ENCODE measurements at places on chromosomes 2 and 18.
A peak's percentile ranks its signal among the peaks of the same experiment; 100 is the strongest.

DNA sequence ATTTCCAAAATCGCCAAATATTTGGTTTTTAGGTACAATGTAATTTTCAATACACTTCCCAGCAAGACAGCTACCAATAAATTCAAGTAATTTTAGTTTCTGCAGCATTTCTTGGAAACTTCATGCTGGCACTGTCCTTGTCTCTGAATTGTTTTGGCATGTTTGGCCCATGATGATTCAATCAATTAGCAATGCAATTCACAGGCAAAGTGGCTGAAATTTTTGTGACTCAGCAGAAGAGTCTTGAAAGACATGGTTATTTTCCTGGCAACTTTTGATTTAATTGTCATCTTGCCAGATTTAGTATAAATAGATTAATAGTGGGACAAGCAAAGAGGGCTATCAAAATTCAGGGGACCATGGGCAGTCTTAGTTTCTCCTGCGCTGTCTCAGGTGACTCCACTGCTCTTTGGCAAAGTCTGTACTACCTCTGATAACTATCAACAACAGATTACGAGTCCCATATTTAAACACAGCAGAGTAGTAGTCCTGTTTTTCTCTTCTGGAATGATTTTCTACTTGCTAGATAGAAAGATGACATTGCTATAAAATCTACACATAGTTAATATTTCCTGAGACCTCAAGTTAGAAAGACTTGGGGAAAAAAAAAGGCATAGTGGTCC, 88.9 kb upstream of the CYP26B1 start:
- DNase-seq, result no peak

DNA sequence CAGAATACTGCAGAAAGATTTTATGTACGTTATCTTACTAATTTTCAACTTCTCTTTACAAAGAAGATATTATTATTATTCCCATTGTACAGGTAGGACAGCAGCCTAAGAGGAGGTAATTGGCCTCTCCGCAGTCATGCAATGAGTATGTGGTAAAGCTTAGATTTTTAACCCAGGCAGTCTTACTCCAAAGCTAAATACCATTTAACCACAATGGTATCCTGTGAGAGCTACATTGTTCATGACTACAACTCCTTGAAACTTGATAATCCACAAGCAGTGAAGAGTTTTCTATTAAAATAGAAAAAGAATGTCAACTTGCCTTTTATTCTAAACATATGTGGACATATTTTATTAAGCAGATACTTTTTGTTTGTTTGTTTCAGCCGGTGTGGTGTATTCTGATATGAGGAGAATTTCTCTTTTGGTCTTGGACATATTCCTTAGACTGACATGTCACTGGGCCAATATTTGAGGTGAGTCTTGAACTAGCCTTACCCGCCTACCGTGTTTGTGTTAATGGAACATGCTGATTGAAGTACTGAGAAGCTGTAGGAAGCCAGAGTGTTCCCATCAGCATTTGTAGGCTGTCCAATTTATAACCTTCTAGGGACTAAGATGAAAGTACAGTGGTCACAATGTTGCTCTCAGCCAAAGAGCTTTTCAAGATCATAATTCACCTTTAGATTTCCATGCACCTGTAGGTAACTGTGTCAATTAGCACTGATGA, 293.9 kb upstream of the DCC start:
- no peak for DNase-seq

DNA sequence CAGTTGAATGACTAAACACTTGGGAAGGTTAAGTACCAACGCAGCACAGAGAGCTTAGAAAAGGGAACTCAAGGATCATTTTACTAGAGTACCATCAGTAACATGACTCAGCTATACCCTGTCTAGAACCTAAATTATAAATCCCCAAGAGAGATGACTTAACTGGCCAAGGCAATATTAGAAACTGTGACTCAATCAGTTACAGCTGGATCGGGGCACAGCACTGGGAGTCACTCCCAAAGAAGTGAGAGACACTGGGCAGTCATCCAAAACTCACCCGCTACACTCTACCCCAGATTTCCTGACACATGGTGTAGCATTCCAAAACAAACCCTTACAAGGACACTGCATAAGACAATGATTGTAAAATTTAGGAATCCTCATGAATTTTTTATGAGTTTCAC, 17.7 kb downstream of the IWS1 start:
- DNase-seq, result peak; percentile 92

- DNase-seq, result peak; percentile 57
Observed at GRCh38 chr18:9516437-9517064, 41.2 kb downstream of the RALBP1 start.

All from SJSA1 (cell line).